ENCODE measurements at places on chromosomes 11 and 22.

DNA sequence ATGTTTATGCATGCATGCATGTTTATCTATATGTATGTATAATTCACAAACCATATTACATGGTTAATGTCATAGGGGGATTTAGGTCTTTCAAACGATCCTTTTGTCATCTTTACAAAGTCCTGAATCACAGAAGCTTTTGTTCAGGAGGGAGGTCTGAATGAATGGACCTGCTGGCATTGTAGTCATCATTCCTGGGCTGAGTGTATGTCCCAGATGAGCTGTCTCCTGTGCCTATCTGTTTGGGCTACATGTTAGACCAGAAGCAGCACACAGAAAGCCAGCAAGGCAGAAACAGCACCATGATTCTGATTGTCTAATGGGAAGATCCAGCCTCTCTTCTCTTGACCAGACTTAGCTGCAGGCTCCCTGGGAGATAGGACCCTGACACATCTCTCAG lies 69.5 kb downstream of the ADM start:
- DNase-seq, result no peak

- no peak for DNase-seq
These were observed 63.9 kb downstream of the PKNOX2 start for GRCh38 chr11:125228445-125228844.

- no peak for DNase-seq
These were observed 20.2 kb upstream of the LRRC32 start for GRCh38 chr11:76690736-76691135.

DNA sequence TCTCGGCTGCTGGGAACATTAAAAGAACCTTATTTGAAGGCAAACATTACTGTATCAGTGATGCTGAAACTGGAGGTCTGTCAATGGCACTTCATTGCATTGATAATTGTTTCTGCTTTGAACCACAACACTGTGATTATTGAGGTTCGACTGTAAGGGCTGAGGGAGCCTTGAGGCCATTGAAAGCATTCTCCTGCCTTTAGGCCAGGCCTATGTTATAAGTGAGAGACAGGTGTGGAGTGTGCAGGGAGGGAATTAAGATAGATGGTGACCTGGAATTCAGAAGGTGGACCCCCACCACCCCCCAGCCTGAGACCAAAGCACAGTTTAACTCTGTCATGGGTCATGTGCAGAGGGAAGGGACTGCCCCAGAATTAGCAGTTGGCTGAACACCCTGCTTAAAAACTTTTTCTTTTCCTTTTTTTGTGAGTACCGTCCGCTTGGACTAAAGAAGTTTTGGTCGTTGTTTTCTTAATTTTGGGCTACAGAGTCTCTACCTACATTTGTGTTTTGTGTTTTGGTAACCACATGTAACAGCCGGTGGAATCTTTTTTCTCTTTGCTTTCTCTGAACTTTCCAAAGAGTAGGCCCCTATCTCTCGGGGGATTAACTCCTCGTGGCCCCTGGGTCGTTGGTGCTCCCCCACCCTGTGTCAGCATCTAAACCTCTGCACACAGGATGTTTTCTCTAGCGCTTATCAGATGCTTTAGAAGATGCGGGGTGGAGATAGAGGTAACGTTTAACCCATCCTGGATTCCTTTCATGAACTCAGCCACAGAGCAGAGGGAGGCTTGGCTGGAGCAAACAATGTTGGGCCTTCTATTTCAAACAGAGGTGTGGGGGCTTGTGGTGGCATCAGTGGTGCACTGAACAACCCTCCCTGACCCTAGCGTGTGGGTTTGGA lies 43.7 kb downstream of the ZBTB16 start:
- no peak for DNase-seq

DNA sequence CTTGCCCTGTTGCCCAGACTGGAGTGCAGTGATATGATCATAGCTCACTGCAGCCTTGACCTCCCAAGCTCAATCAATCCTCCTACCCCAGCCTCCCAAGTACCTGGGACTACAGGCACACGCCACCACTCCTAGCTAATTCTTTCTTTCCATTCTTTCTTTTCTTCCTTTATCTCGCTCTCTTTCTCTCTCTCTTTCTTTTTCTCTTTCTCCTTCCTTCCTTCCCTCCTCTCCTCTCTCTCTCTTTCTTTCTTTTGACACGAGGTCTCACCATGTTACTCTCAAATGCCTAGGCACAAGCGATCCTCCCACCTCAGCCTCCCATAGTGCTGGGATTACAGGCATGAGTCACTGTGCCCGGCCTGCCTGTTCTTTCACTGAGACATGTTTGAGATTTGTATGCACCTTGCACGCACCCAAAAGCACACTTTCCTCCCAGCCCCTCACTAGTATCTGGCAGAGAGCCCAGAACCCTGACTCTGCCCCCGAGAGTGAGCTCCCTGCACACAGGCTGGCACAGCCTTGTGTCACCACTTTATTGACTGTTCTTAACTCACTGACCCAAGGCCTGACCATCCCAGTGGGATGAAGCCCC lies 56.8 kb downstream of the CD6 start:
- no peak for DNase-seq

GRCh38 chr11:76653674-76654284 lies 16.8 kb downstream of the LRRC32 start:
- no peak for DNase-seq

DNA sequence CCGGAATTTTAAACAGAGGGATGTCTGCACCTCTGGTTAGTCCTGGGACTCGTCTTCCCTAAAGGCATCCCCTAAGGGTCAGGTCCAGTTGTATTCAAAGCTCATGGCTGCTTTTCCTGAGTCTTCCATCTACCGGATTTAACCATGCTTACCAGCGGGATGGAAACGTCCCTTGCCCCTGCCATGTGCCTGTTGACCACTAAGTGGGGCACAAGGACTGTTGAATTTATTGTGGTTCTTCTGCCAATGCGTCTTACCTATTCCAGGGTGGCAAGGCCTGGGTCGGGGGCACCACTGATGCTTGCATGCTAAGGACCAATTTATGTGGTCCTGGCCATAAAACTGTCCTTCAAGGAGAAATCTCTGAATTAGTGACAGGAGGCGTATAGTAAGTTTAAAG lies 25.6 kb downstream of the ANKRD42 start:
- peak; percentile 50 for DNase-seq

GRCh38 chr11:93611836-93612677 lies 49.4 kb upstream of the CEP295 start:
- DNase-seq, result no peak

DNA sequence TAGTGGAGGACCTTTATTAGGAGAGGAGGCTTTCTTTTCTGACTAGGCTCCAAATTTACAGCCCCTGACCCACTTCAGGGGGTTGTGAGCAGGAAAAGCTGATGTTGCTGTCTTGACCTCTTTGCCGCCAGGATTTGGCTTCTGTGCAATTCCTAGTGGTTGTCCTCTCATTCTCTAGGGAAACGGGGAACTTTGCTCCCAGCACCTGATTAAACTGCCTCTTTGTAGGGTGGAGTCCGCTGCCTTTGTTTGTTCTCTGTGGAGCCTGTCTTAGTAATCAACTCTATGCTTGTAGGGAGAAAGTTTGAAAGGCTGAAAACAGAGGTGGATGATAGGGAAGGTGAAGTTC lies 16.3 kb downstream of the CTNND1 start:
- DNase-seq, result no peak

GRCh38 chr11:117909611-117910382 lies 19.4 kb downstream of the TMPRSS13 start:
- no peak for DNase-seq

- no peak for DNase-seq
These were observed 10.3 kb downstream of the SYT13 start for GRCh38 chr11:45275828-45276227.

DNA sequence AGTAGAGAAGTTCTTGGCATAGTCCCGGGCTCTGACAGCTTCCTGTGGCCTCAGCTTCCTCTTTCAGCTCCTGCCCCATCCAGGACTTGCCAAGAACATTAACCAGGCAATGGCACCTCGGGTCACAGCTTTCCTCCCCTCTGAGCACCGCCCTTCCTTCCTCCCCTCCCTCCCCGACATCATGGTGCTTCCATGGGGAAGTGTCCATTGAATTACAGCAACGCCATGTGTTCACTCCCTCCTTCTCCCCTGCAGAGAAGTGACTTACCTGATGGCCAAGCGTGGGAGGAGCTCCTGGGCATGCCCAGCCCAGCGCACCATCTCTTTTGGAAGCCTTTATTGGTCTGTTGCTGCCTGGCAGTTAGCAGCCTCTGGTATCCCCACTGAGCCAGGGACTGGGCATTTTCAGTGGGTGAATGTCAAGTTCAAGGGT lies 25.8 kb upstream of the DAGLA start:
- DNase-seq, result no peak

- DNase-seq, result no peak
These were observed 25.1 kb downstream of the SEZ6L start for GRCh38 chr22:26194313-26194712.

DNA sequence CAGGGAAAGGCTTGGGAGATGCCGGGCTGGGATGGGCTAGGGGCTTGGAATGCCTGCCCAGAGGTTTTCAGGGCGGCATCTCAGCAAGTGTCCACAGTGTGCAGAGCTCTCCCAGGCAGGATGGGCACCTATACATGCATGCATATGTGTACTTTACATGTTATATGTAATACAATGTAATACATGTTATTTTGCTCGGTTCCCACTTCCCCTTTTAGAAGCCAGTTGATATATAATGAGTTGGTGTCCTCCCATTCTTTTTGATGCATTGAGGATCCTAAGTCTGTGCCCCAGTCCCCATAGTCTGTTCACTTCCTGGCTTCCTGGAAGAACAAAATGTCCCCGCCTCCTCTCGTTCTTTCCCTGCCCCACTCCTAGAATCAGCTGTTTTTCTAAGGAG lies 20.1 kb upstream of the EIF3D start:
- no peak for DNase-seq

DNA sequence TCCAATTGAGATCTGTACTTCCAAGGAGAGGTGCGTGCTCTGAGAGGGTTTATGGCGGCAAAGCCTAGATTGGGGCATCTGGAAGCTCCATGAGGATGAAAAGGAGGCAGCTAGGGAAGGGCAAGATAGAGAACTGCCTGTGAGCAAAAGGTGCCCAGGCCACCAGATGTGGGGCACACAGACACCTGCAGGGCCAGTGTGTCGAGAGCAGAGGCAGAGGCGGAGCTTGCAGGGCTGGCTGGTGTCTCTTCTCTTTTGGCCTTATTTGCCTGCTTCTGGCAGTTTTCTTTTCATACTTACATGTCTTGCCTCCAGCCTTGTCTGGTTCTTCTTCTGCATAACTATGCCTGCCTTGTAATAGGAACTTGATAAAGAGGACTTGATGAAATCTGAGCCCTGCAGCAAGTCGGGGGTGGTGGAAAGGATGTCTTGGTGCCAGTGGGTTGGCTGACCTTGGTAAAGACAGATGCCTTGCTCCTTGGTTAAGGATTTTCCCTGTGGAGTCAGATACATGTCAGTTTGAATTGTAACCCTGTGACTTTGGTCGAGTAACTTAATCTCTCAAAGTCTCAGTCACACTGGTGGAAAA lies 680.3 kb downstream of the NTM start:
- DNase-seq, result no peak

DNA sequence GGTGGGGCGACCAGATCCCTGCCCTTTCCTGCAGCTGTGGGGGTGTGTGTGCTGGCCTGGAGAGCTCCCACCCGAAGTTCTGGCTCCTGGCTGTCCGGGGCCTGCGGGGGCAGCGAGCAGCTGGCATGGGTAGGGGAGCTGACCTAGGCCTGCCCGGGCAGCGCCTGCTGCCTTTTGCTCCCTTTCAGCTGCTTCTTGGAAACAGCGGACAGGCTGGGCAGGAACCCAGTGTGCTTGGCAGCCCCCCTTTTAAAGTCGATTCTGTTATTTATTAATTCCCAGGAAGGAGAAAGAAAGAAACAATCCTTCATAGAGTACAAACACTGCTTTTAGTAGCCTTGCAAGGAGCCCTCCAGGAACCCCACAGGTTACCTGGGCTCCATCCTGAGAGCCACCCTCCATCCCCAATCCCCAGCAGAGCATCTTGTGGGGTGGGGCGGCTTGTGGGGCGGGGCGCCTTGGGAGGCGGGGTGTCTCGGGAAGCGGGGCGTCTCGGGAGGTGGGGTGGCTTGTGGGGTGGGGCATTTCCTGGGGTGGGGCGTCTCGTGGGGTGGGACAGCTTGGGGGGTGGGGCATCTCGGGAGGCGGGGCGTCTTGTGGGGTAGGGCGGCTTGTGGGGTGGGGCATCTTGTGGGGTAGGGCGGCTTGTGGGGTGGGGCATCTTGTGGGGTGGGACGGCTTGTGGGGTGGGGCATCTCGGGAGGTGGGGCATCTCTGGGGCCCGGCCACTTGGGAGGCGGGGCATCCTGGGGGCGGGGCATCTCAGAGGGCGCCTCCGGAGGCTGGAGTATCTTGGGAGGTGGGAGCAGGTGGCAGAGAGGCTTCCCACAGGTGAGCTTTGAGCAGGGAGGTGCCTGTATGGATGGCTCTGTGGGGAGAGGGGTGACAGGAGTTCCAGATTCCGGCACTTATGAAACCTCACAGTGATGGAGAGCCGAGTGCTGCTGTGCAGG lies 7.0 kb downstream of the CD81 start:
- no peak for DNase-seq

DNA sequence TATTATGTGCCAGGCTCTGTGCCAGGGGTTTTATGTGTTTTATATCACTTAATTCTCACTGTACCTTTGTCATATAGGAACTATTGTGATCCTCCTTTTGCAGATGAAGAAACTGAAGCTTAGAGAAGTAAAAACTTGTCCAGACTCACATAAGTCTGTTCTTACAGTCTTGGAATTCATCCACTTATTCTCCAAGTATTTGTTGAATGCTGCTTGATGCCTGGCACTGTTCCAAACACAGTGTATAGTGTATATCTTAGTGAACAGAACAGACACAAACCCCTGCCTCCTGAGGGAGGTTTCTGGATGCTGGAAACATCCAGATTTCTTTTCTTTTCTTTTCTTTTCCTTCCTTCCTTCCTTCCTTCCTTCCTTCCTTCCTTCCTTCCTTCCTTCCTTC lies 29.0 kb upstream of the FGF3 start:
- no peak for DNase-seq

DNA sequence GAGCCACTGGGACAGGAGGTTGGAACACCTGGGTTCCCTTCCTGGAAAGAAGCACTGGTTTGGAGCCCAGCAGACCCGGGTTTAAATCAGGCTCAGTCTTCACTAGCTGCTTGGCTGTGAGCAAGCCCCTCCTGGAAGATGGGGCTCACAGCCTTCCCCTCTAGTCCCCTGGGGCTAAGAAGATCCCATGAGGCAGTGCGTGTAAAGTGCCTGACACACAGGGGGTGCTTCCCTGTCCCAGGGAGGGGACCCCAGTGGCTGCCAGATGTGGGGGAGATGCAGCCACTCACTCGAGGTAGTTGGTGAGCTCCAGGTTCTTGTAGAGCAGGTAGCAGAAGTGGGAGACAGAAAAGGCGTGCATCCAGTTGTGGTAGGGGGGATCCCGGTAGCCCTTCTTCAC lies 93.2 kb downstream of the PDE2A start:
- DNase-seq, result no peak

DNA sequence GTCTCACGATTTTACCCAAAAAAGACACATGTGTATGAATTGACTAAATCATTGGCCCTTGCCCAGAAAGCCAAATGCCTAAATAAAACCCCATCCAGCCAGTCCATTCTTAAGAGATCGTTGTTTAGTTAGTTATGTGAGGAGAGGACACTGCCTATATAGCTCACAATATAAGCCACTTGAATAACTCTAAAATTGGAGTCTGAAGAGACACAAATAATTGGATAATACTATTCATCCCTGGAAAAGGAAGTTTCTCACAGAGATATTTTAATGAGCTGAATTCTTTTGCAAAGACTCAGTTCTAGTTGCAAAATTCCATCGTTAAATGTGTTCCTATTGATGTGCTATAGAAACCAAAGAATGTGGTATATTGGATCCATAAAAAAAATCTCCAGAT lies 176.7 kb downstream of the SOX6 start:
- no peak for DNase-seq

GRCh38 chr11:25667871-25668270 lies 664.1 kb upstream of the ANO3 start:
- DNase-seq, result no peak

All from NCI-H82 (cell line).